Epithelial cell of alveolus of lung (primary cell): ENCODE measurements at places on chromosomes 1 and 21. TPM values are rescaled to one million over a fixed set of nuclear protein-coding genes. Genes with fewer than 3 reads are reported as not detected.

Gene TNFSF4
- total RNA-seq = 3.3 and 100 TPM in 2 replicates

Gene ERG
- 0.26 and 0.32 TPM in 2 replicates for total RNA-seq

Gene LRRC38
- total RNA-seq = 0.39 TPM in 1 of 2 replicates, not detected in the other

Gene TEDDM1
- total RNA-seq = not detected in 2 replicates

Gene JAK1
- 76.9 and 104 TPM in 2 replicates for total RNA-seq

Gene AIRE
- 0.08 TPM in 1 of 2 replicates, not detected in the other for total RNA-seq

Gene TMEM82
- not detected in 2 replicates for total RNA-seq

Gene AMY1A
- not detected in 2 replicates for total RNA-seq

Gene RGL1
- 12.3 and 21.4 TPM in 2 replicates for total RNA-seq

Gene PGLYRP3
- total RNA-seq = not detected in 2 replicates

Gene PRAMEF2
- not detected in 2 replicates for total RNA-seq

Gene PRR9
- not detected in 2 replicates for total RNA-seq

Gene ANGPTL1
- 2.3 and 8.2 TPM in 2 replicates for total RNA-seq

Gene ARID4B
- 8.8 and 24.2 TPM in 2 replicates for total RNA-seq

Gene LCE3D
- total RNA-seq = not detected in 2 replicates

Gene GPATCH3
- 7.7 and 12.8 TPM in 2 replicates for total RNA-seq

Gene MCL1
- total RNA-seq = 187 and 309 TPM in 2 replicates

Gene CADM3
- total RNA-seq = 2.2 and 3.2 TPM in 2 replicates

Gene RABGAP1L
- 9.1 and 16.4 TPM in 2 replicates for total RNA-seq

Gene NPHS2
- not detected in 2 replicates for total RNA-seq

Gene CCDC17
- total RNA-seq = 0.26 and 3.1 TPM in 2 replicates

Gene PSRC1
- total RNA-seq = 16.8 and 31.3 TPM in 2 replicates

Gene NGF
- 1.2 TPM in 1 of 2 replicates, not detected in the other for total RNA-seq

Gene KRTAP21-2
- total RNA-seq = not detected in 2 replicates

Gene C8B
- not detected in 2 replicates for total RNA-seq

Gene TIPRL
- 23.8 and 37.1 TPM in 2 replicates for total RNA-seq

Gene TBX19
- 0.26 and 0.96 TPM in 2 replicates for total RNA-seq

Gene TRIM62
- total RNA-seq = 5.1 and 9.4 TPM in 2 replicates

Gene ADGRL2
- 57.7 and 188 TPM in 2 replicates for total RNA-seq

Gene CCDC181
- total RNA-seq = 1.2 and 2.2 TPM in 2 replicates

Gene RNF186
- total RNA-seq = not detected in 2 replicates

Gene PDZK1
- 0.39 and 0.72 TPM in 2 replicates for total RNA-seq

Gene APOBEC4
- total RNA-seq = not detected in 2 replicates

Gene KCNE2
- not detected in 2 replicates for total RNA-seq

Gene CBR1
- total RNA-seq = 89.2 and 167 TPM in 2 replicates

Gene C8A
- total RNA-seq = not detected in 2 replicates

Gene ADAM30
- total RNA-seq = 0.16 TPM in 1 of 2 replicates, not detected in the other

Gene ZNHIT6
- total RNA-seq = 6.7 and 10.9 TPM in 2 replicates

Gene LCE3E
- not detected in 2 replicates for total RNA-seq

Gene CD1E
- total RNA-seq = not detected in 2 replicates

Gene HCRTR1
- total RNA-seq = 0.13 TPM in 1 of 2 replicates, not detected in the other

Gene LCE2A
- total RNA-seq = not detected in 2 replicates

Gene C1orf210
- not detected in 2 replicates for total RNA-seq

Gene TNFRSF18
- total RNA-seq = 0.08 and 2.1 TPM in 2 replicates

Gene TLR5
- total RNA-seq = 0.08 and 0.13 TPM in 2 replicates

Gene CELA2B
- total RNA-seq = not detected in 2 replicates
